ENCODE measurements at places on chromosomes 7 and 10.

GRCh38 chr7:10211861-10212260, 761.8 kb upstream of the PHF14 start:
- DNase-seq, result no peak

DNA sequence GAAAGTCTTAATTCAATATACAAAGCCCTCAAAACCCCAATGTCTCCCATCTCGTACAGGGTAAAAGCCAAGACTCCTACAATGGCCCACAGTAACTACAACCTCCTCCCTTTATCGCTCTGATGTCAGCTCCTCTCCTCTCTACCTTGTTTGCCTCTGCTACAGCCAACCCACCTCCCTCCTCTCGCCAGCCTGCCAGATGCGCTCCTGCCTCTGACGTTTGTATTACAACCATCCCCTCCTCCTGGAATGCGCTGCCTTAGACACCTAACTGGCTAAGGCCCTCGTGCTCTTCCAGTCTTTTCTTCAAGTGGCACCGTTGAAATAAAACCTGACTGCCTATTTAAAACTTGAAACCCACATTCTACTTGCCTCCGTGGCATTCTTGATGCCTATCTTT, 115.3 kb upstream of the MYO3A start:
- DNase-seq, result no peak

DNA sequence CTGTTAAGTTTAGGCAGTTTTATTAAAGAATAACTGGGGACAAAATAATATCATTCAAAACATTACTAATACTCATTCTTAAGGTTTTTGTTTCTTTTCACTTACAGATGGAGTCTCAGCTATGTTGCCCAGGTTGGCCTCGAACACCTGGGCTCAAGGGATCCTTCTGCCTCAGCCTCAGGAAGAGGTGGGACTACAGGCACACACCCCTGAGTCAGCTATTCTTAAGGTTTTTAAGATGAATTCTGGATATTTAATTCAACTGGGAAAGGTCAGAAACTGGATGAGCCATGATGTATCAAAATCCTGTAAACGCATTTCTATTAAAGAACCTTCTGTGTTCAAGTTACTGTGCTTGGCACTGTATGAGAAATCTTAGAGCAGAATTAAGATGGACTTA, 3.5 kb downstream of the OAT start:
- no peak for DNase-seq

DNA sequence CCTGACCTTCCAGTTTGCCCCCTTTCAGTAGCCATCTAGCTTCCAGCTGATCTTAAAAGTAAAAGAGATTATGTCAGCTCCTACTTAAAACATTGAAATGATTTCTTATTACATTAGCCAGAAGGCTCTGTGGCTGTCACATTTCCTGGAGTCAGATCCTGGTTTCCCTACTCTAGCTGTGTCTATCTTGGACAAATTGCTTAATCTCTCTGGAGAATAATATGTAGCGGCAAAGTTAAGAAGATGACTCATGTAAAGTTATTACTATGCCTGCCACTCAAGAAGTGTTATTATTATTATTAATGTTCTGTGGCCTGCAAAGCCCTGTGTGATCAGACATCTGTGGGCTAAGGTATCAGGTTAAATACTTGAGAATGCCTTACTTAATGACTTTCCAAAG, 107.2 kb downstream of the RUNDC3B start:
- no peak for DNase-seq

GRCh38 chr10:102670065-102670670, 25.9 kb downstream of the TRIM8 start:
- DNase-seq, result no peak

GRCh38 chr10:6017781-6018354, 40.5 kb upstream of the IL15RA start:
- DNase-seq, result no peak

GRCh38 chr10:5135581-5135980, 41.4 kb downstream of the AKR1C3 start:
- no peak for DNase-seq

GRCh38 chr10:73888514-73888913, 14.2 kb upstream of the CAMK2G start:
- no peak for DNase-seq

GRCh38 chr10:520402-520787, 169.1 kb downstream of the DIP2C start:
- no peak for DNase-seq

DNA sequence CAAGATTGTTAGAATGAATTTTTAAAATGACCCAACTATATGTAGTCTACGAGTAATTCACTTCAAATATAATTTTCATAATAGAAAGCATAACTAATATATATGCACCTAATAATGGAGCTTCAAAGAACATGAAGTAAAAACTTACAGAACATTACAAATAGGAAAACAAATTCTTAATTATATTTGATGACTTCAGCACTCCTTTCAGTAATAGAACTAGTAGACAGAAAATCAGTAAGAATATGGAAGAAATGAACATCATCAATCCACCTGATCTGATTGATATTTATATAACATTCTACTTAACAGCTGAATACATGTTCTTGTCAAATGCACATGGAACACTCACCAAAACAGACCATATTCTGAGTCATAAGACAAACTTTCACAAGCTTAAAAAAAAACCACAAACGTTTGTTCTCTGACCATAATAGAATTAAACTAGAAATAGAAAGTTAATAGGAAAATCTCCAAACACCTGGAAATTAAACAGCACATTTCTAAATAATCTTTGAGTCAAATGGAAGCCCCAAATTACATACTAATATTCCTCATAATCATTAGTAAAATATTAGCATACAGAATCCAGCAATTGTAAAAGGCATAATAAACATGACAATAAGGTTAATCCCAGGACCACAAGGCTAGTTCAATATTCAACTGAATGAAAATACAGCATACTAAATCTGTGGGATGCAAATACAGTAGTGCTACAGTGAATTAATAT, 48.0 kb downstream of the BRAF start:
- peak; percentile 53 for DNase-seq

GRCh38 chr7:81783818-81784217, 14.0 kb upstream of the HGF start:
- no peak for DNase-seq

DNA sequence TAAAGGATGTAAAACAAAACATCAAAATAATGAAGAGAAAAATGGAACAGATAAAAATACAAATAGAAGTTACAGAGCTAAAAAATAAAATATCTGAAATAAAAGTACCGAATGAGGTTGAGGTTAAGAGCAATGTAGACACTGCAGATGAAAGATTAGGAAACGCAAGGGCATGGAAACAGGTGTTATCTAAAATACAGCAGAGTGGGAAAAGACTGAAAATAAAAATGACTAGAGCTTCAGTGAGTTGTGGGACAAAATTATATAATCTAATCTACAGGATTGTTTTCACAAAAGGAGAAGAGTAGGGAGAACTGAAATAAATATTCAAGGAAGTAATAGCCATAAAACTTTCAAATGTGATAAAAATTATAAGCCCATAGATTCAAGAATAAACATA, 123.8 kb downstream of the PTEN start:
- DNase-seq, result no peak

- DNase-seq, result no peak
These were observed 10.8 kb upstream of the CSGALNACT2 start for GRCh38 chr10:43127442-43127841.

Measured in fibroblast of skin of right quadriceps (primary cell).